ENCODE measurements at places on chromosomes 3 and 15. TPM values are rescaled to one million over a fixed set of nuclear protein-coding genes. Genes with fewer than 3 reads are reported as not detected.

Gene CSPG5
- total RNA-seq: 0.74 TPM

Gene FOXB1
- total RNA-seq: 0.44 TPM

Gene SH2D7
- total RNA-seq: not detected

Gene DPPA4
- total RNA-seq: 0.23 TPM

Gene SLITRK3
- total RNA-seq: not detected

Gene AVEN
- total RNA-seq: 21.8 TPM

Gene CEMIP
- total RNA-seq: not detected

Gene SLC28A1
- not detected for total RNA-seq

Gene ACSBG1
- not detected for total RNA-seq

Gene MAP2K1
- total RNA-seq: 116 TPM

Gene ALCAM
- total RNA-seq: 19.6 TPM

Gene SLC51A
- total RNA-seq: not detected

Gene SUSD5
- total RNA-seq: not detected
